Left ventricle myocardium inferior (tissue), 1 donor: ENCODE measurements at places on chromosomes 13 and 19.

GRCh38 chr13:30071969-30072817 lies 221.8 kb upstream of the UBL3 start:
- DNase-seq, result no peak

GRCh38 chr19:3699741-3700241 lies 477 bp downstream of the PIP5K1C start:
- DNase-seq, result no peak

DNA sequence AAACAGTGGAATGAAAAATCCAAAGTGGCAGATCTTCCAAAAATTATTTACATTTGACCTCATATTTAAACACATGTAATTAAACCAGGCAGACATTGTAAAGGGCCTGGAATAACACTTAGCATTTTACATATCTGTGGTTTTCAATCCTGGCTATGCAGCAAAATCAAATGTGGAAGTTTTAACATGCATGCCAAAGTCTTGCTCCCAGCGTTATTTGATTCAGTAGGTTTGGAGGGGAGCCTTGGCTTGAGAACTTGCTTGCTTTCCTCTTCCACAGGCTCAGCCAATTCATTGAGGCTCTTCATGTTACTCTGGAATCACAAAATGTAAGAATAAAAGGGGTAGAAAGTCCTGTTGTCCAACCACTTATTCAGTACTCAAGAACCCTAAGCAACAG lies 42.5 kb upstream of the INTS6 start:
- DNase-seq, result no peak

- DNase-seq, result no peak
Measured at GRCh38 chr13:111187960-111188541, 72.9 kb downstream of the ARHGEF7 start.

GRCh38 chr19:50975766-50976165 lies 6.4 kb upstream of the KLK6 start:
- no peak for DNase-seq

DNA sequence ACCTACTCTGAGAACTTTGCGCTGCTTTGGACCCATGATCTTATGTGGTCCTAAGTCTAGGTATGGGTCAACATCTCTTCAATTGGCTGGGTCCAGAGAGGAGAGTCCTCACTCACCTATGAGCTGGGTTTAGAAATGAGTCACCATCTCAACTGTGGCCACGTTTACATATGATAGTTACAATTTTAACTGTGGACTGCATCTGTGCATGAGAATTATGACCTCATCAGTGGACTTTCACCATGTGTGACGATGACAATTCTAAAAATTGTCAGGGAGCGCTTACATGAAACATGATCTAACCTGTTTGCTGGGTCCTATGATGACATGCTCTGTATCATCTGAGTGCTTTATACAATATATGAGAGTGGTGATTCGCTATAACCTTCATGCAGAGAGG lies 12.7 kb upstream of the ZNF724 start:
- DNase-seq, result no peak

GRCh38 chr19:44598880-44599279 lies 14.5 kb upstream of the IGSF23 start:
- DNase-seq, result no peak

DNA sequence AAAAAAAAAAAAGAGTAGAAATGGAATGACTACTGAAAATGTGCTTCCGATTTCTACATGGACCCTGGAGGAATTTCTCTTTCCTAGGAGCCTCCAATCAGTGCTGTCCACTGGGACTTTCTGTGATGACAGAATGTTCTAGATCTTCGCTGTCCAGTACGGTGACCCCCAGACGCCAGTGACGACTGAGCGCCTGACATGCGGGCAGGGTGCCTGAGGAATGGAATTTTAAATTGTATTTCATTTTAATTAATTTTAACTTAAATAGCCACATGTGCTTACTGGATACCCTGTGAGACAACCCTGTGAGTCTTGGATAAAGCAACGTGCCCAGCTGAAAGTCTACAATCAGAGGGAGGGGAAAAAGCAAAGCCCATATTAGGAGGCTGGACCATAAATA lies 4.1 kb upstream of the TLE6 start:
- peak; percentile 66 for DNase-seq

DNA sequence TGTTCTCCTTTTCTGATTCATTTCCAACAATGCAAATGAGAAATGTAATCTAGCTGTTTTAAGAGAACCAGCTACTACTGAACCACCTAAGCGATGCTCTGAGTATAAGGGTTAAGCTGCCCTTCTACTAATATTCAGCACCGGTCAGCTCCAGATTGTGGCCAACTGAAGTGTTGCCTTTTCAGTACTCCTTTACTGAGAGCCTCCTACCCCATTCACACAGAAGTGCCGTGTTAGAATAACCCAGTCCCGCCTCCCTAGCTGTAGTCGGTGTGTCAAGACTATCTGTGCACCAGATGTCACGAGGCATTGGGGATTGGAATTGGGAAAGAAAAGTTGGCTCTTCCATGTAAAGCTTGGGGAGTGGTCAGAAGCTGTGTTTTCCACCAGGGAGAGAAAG lies 45.4 kb downstream of the FAM124A start:
- DNase-seq, result no peak

DNA sequence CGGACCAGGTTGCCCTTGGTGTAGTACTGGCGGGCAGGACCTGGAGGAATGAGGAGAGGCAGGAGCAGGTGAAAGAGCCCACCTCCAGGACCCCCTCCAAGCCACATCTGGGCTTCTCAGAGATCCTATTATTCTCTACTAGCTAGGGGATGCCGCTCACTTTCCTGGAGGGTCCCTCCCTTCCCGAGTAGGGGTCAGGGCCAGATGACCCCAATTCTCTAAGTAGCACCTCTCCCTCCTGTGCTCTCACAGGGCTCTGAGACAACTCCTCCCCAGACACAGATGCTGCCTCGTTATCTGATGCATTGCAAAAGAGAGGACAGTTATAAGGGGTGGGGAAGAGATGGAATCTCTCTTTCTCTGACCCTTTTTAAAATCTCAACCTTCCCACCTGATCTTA lies 22.9 kb downstream of the GP6 start:
- DNase-seq, result no peak

GRCh38 chr13:28889086-28889732 lies 69.1 kb downstream of the MTUS2 start:
- no peak for DNase-seq
